ENCODE measurements at places on chromosomes 5 and 9. TPM values are rescaled to one million over a fixed set of nuclear protein-coding genes. Genes with fewer than 3 reads are reported as not detected.

The LECT2 gene
- not detected for total RNA-seq

DNA sequence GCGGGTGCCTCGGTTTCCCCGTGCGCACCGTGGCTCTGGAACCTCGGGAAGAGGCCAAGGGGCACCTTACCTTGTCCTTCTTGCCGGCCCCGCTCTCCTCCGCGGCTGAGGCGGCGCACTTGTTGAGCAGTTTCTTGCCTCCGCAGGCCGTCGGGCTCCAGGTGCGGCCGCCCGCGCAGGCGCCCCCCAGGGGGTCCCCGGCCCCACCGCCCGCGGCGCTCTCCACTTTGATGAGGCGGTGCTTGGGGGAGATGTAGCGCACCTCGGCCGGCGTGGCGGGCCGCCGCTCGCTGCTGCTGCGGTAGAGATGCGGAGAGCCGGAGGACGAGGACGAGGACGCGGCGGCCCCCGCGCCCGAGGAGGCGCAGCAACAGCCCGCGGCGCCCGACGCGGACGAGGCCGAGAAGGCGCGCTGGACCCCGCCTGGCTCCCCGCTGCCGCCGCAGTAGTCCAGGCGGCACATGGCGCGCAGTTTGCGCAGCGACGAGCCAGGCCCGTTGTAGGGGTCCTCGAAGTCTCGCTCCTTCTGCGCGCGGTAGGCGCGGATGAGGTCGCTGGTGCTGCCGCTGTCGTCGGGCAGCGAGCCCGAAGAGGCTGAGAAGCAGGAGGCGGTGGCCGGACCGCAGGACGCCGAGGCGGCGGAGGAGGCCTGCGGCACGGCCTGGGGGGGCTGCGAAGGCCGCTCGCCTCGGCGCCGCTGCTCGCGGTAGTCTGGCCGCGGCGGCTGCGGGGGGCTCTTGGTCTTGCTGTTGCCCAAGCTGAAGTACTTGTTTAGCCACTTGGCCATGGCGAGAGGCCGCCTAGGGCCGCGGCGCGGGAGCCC is 957 bp downstream of the SHB start:
- H3K36me3 ChIP-seq: no peaks in the 10 kb centered on the region
- peak overlapping the region; percentile 83 for H3K27ac ChIP-seq
- peaks cover 51% of the 10 kb centered on the region for H3K4me1 ChIP-seq
- no peak for DNase-seq

DNA sequence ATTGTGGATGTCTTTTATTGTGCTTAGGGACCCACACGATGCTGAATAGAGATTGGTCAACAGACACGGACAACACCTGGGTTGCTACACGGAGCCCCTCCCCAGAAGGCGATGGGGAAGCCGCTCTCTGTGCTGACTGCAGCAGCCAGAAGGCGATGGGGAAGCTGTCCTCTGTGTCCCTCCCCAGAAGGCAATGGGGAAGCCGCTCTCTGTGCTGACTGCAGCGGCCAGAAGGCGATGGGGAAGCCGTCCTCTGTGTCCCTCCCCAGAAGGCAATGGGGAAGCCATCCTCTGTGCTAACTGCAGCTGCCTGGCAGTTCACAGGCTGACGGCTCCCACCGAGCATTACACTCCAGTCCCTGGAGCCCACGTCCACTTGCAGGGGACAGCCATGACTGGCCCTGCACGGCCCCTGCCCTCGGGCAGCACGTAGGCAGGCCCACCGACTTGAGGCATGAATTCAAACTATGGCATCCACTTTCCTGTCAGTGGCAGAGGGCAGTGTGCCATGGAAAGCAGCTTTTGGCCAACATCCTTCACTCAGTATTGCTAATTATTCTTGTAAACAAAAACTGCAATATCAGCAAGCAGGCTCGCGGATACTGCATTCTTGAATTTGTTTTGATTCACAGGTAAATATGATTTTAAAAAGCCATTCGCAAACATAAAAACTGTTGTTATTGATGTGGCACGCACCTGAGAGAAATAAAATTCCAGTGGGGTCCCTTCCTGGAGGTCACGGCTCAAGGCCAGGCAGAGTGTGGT is 48.1 kb upstream of the CLPTM1L start:
- no peak overlapping the region for H3K4me3 ChIP-seq
- no peak overlapping the region for H3K27ac ChIP-seq
- H3K4me1 ChIP-seq: no peaks in the 10 kb centered on the region
- peaks cover 87% of the 10 kb centered on the region for H3K27me3 ChIP-seq
- H3K36me3 ChIP-seq: no peaks in the 10 kb centered on the region
- no peak for DNase-seq

- no peak overlapping the region for H3K27ac ChIP-seq
- DNase-seq: peak; percentile 2
- no peak overlapping the region for H3K4me3 ChIP-seq
- H3K36me3 ChIP-seq: no peaks in the 10 kb centered on the region
- H3K27me3 ChIP-seq: no peaks in the 10 kb centered on the region
Measured at GRCh38 chr5:97243353-97243752, 60.3 kb upstream of the RIOK2 start.

DNA sequence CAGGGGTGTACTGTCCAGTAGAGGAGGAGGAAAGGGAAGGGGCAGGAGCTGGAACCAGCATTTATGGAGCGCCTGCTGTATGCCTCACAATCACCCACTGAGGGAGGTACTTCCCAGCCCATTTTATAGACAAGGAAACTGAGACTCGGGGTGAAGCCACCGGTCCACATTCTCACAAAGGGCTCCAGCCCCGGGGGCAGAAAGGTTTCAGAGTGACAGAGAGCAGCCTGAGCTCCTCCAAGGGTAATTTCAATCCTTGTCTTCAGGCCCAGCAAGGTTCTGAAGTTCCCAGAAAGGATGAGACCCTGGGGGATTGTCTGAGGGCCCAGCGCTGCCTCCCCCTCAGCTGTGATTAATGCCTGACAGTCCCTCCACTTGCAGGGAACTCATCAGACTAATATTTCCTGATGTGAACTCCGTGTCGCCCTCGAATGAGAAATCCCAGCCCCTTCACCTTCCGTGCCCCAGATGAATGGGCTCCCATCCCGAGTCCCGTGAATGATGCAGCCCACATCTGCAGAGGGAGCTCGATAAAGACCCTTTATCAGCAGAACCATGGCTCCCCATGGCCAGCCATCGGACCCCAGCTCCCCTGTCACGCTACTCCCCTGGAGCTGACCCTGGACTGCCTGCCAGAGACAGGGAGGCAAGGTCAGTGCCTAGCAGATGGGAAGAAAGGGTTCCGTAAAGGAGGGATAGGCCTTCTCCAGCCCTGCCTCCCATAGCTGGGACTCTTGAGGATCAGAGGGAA is 32.1 kb upstream of the MVB12B start:
- H3K27ac ChIP-seq: no peak overlapping the region
- DNase-seq: no peak
- peaks cover 30% of the 10 kb centered on the region for H3K27me3 ChIP-seq

The FCN2 gene
- not detected for total RNA-seq

GRCh38 chr5:57455511-57456455 is 26.8 kb downstream of the ACTBL2 start:
- peaks cover 17% of the 10 kb centered on the region for H3K4me1 ChIP-seq
- no peaks in the 10 kb centered on the region for H3K27me3 ChIP-seq
- no peak overlapping the region for H3K4me3 ChIP-seq
- no peak overlapping the region for H3K27ac ChIP-seq
- peak; percentile 16 for DNase-seq
